ENCODE measurements at places on chromosomes 6 and 20.
A peak's percentile ranks its signal among the peaks of the same experiment; 100 is the strongest.

GRCh38 chr6:141618180-141618581 is 514.5 kb upstream of the GJE1 start:
- DNase-seq = no peak

DNA sequence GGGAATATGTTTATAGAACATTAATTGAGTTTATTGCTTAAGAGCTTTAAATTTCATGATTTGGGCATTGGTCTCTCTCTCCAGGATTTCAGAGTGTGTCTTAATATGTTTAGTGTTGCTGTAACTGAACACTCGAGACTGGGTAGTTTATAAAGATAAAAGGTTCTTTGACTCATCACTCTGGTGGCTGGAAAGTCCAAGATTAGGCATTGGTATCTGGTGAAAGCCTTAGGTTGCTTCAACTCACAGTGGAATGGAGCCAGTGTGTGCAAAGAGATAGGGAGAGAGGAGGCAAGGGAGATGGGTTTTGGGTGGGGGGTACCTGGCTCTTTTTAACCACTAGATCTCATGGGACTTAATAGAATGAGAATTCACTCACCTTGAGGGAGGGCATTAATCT is 35.6 kb upstream of the DTNBP1 start:
- DNase-seq = no peak

DNA sequence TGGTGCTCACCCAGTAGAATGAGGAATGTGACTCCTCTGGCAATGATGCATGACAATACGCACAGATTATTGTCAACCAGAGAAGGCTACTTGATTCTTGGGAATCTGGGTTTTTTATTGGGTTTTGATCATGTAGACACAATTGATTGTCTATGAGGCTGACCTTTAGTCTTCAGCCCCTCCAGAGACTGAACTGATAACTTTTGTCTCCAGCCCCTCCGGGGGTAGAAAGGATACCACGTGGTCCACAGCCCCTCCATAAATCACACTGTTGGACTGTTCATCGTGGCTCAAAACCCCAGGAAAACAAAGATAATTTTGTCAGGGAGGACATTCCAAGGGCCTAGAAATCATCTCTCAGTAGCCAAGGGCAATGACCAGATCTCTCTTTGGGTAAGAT is 57.5 kb upstream of the ADGRF5 start:
- no peak for DNase-seq

GRCh38 chr6:165229216-165229615 is 80.2 kb downstream of the C6orf118 start:
- no peak for DNase-seq

GRCh38 chr6:26329763-26330511 is 35.1 kb upstream of the BTN3A2 start:
- DNase-seq = peak; percentile 52

DNA sequence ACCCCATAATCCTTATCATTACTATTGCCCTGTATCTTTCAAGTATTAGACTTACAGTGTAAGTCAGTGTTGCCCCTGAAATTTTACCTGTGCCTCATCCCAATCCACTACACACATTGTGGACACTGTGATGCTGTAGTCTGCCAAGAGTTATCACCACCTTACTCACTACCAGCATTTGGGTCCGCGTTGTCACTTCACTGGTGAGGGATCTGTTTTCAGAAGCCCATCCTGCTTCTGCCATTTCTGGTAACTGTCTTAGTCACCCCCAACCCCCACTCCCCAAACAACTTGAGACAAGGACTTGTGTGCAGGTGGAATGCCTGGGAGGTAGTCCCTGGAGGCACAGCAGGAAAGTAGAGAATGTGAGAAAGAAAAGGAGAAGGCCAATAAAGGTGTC is 6.0 kb upstream of the RAB44 start:
- DNase-seq = no peak

DNA sequence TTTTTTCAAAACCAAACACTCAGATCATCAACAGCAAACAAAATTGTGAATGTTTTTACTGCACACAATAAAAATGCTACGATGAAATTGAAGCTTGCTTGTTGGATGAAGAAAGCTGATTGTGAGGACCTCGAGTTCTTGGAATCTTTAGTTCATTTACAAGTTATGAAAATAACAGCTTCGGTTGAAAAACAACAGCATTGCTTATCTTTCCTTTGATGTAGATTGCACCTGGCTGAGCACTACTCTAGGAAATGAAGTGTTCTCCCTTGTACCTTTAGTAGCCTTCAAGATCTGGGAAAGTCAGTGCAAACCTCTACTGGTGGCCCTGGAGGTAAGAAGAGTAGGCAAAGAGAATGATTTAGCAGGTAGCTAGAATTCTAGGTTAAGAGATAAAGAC is 2.2 kb upstream of the HMGN3 start:
- no peak for DNase-seq

- no peak for DNase-seq
Observed at GRCh38 chr6:134537146-134537555, 219.2 kb upstream of the SGK1 start.

DNA sequence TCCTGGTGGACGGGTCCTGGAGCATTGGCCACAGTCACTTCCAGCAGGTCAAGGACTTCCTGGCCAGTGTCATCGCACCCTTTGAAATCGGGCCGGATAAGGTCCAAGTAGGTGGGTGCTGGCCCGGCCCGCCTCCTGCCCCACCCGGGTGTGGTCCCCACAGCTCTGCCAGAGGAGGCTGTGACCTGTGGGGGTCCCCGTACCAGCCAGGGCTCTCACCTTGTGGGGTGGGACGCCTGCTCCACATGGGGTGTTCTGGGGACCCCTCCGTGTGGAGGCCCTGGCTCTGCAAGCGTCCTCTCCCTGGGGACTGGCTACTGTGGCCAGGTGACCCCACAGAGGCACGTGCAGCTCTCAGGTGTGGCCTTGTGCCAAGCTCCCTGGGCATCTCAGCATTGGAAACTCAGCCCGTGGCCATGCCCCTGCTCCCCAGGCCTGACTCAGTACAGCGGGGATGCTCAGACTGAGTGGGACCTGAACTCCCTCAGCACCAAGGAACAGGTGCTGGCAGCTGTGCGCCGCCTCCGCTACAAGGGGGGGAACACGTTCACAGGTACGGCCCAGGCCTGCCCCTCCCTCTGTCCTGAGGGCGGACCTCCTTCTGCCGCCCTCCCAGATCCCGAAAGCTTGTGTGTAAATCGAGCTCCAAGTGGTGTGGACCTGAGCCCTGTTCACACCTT is 14.7 kb downstream of the COL20A1 start:
- DNase-seq = no peak

DNA sequence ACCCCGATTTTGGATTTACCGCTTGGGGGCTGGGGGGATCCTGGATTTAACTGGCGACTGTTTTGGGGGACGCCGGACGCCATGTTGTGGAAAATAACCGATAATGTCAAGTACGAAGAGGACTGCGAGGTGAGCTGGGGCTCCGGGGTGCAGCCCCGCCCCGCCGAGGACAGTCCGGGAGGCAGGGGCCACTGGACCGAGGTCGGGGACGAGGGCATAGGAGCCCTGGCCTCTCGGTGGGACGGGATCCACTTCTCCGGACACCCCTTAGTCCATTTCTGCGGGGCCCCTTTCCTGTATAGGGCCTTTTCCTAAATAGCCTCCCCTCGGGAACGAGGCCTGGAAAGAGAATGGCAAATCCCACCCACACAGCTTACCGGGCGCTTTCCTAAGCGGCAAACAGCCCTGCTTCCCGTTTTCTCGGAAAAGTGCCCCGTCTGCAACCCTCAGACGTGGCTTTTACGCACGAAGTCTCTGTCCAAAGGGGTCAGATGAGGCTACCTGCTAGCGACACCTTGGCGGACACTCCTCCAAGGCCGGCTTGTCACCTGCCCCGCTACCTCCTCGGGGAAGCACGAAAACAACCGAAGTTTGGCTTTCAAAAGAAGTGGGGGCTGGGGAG is 469 bp downstream of the TFAP2C start:
- no peak for DNase-seq

DNA sequence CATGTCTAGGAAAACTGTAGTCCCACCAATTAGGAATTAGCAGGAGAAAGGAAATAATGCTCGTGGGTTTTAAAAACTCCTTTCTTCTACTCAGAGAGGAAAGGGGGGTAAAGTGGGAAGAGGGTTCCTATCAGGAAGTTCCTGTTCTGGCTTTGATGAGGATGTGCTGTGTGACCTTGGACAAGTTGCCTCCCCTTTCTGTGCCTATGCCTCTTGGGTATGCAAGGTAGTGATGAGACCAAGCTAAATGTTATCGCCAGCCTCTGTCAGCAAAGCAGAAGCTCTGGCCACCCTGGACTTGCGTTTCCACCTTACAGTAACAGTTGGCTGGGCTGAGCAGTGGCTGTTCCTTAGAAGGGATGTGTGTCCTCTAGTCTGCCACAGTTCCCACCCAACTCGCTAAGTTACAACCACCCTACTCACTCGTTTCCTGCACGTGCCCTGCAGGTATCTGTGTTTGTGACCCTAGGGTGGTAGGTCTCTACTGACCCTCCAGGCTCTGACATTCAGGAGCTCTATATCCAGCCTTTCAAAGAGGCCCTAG is 110.0 kb downstream of the PREX1 start:
- DNase-seq = no peak

DNA sequence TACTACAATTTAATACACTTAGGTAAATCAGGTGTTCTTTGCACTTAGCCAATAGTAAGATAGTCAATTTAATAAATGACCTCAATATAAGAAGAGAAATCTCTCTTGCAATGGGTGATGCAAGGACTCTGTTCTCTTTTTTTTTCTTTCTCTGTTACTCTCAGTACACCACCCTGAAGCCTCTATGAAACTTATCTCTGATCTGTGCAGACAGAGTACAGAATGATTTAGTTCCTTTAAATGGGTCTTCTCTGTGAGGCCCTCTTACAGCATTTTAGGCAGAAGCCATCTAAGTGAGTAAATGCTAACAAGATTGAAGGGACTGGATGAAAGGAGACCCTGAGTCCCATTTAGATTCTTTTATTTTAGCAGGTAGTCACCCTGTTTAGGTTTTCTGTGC is 312.8 kb downstream of the RFPL4B start:
- no peak for DNase-seq

DNA sequence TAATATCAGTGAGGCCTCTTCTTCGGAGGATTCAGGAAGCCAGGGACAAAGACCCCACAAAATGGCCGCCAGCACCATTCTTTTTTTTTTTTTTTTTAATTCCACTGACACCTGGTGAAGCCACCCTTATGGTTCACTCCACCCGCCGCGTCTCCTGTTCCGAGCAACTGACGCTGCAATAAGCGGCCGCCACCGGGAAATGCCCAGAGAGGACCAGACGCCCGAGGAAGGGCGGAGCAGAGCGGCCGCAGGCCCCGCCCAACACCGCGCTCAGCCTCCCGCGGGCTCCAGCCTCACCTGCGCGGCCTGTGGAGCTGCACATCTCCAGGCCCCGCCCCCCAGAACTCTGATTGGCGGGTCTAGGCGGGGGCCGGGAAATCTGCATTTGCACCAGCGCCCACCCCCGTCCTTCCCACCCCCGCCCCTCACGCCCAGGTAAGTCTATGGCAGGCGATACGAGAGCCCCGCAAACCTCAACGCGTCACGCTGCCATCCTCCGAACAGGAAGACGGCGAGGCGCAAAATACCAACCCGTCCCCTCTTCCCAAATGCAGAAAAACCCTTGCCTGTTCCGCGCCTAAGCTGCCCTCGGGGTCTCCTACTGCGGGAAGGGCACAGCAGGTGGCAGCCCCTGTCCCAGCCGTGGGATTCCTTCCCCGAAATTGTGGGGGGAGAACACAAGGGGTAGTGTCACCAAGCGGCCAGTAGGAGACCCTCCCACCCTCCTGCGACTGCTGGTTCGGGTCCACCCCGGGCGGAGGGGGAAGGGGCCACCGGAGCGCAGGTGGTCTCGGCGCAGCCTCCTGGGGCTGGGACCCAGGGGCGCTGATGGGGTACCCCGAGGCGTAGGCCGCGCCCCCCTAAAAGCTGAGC is 960 bp downstream of the ATP9A start:
- peak; percentile 39 for DNase-seq

DNA sequence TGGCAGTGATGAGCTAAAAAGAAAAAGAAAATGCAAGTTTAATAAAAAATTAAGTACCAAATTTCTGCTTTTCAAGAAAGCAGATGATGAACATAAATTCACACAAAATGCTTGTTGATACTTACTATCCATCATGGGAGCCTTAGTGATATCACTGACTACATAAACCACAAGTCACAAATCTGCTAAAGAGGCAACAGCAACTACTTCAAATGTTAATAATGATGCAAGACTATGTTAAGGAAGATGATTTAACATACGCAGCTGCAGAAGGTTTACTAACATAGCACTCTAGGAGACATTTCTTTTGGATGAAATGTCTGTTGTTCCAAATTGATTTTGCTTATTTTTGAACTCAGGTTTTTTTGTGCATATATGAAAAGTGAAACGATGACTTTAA is 18.6 kb downstream of the FYN start:
- no peak for DNase-seq

- DNase-seq = no peak
Observed at GRCh38 chr6:21420146-21420878, 173.2 kb upstream of the SOX4 start.

- no peak for DNase-seq
Observed at GRCh38 chr20:59938696-59939051, 1.4 kb downstream of the PPP1R3D start.

DNA sequence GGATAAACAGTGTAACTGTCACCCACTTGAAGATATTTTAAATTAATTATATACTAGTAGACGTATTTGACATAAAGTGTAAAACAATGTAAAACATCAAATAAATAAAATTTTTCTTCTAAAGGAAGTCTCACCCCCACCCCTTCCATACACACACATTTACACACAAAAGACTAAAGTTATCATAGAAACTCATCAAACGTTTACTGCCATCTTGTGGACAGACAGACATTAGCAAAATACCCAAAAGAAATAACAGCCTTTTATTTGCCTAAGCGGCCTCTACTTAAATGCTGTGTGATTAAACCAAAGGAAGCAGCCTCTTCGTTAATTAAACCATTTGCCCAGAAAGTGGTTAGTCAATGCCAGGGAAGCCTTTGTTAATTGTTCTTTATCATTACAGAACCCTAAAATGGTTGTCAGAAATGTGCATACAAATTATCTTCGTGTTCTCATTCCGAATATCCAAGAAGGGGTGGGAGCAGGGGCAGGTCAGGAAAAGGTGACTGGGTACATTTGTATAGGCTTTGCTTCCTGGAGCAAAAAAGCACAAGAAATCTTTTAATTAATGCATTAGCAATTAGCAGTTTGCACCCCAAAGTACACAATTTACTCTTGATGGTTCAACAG is 176.2 kb upstream of the SASH1 start:
- no peak for DNase-seq

DNA sequence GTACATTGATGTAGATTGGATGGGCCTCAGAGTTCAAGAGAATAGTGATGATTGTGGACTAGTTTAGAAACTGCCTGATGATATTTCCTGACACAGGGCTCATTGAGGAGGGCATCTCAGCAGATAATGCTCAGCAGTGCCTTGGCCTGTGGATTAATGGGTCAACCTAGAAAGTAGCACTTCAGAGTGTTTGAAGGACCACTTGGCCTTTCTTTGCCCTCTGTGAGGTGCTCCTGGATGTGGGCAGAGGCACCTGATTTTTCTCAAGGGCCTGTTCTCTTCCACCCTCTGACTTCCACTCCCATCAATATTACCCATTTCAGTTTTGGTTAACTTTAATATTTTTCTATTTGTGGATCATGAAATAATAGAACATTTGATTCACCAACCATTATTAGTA is 270.6 kb upstream of the BMP2 start:
- no peak for DNase-seq

Measured in stimulated activated CD4-positive, alpha-beta T cell treated with anti-CD3 and anti-CD28 coated beads, Interleukin-4, amount 100 ng/mL, for 4 hours (primary cell).